Brain pericyte (primary cell): ENCODE measurements at places on chromosomes 5 and 9.

- DNase-seq, result no peak
These were observed 227.6 kb downstream of the WDR70 start for GRCh38 chr5:37606632-37607248.

DNA sequence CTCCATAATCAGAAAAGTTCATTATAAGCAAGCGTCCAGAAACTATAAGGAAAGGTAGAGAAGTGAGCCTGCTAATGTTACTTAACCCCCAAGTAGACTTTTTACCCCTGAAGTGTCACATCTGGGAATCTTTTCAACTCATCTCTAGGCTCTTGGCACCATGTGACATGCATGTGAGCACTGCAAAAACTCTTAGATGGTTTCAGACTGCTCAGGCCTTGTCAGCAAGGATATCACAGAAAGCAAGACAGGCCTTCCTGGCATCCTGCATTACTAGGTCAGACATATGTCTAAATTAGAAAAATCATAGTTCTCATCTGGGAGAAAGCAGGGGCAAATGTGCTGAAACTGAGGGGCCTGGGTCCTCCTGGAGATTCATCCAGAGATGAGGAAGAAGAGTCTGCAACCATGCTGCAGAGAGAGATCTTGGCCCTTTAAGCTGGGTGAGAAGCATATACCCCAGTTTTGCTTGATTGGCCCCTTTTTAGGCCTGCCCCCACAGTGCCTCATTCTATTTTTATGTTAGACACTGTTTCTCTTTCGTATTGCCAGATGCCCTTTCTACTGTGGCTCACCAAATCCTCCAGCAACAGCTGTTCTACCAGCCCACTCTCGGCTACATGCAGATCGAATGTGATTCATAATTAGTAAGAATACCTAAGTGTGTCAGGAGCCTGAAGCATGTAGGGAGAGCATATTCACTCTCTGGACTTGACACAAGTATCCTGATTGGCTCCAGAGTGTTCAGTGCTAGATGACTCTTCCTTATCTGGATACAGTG lies 19.0 kb downstream of the TMEM8B start:
- DNase-seq, result no peak

DNA sequence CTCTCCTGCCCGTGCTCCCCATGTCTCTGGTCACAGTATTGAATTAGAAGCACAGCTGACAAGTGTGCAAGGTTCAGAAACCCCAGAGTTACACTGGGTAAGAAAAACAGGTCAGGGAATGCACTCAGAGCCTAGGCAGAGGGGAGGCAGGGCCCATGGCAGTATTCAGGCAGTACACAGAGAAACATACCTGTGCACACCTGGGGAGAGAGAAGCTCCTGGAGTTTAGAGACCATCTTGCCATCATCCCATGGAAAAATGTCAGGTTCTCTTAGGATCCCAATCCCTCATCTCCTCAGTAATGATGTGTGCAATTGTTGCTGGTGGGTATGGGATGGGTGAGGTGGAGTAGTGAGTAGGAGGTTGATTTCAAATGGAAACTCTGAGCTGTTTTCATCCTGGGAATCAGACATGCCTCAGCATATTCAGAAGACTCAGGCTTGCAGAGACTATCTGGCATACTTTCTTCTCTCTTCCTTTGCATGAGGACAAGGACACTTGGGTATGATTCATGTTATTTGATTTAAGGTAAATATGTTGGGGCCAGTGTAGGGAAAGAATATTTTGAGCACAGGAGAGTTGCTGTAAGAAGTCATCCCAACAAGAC lies 228.5 kb downstream of the ESM1 start:
- no peak for DNase-seq

DNA sequence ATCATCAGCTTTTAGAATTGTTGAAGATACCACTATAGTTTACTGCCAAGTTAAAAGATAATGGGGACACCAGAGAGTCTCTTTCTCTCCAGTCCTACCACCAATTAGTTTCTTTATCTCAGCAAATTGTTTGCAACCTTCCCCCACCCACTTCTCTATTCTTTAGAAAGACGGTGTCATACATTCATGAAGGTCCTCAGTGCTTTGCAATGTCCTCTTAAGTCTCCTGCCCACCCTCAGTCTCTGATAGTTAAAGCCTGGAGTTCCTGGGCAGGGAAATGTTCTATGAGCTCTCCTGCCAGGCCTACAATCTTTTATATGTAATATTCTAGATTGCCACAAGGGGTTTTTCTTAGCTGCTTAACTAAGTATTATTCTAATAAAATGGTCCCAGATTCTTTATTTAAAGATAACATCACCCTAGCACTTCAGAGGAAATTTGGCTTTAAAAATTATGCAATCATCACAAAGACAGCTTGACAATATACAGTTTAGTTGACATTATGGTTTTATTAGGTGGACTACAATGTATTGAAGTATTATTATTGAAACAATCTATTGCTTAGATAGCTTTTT lies 509.2 kb downstream of the CSNK1G3 start:
- no peak for DNase-seq

GRCh38 chr5:170266570-170267381 lies 30.8 kb downstream of the LCP2 start:
- DNase-seq, result no peak

- DNase-seq, result no peak
These were observed 62.3 kb upstream of the CDH18 start for GRCh38 chr5:20050262-20050661.

DNA sequence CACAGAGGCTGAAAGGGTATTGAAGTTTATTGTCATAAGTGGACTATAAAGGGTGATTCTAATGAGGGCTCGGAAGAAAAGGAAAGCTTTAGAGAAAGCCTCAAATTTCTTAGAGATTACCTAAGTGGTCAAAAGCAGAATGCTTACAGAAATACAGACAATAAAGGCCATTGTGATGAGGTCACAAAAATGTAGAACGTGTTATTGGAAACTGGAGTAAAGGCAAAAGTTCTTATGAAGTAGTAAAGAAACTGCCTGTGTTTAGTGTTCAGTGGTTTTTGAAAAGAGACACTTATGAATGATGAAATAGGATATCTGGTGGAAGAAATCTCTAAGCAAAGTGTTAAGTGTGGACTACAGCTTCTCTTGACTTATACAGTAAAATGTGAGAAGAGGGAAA lies 726.9 kb downstream of the DNAH5 start:
- DNase-seq, result no peak

DNA sequence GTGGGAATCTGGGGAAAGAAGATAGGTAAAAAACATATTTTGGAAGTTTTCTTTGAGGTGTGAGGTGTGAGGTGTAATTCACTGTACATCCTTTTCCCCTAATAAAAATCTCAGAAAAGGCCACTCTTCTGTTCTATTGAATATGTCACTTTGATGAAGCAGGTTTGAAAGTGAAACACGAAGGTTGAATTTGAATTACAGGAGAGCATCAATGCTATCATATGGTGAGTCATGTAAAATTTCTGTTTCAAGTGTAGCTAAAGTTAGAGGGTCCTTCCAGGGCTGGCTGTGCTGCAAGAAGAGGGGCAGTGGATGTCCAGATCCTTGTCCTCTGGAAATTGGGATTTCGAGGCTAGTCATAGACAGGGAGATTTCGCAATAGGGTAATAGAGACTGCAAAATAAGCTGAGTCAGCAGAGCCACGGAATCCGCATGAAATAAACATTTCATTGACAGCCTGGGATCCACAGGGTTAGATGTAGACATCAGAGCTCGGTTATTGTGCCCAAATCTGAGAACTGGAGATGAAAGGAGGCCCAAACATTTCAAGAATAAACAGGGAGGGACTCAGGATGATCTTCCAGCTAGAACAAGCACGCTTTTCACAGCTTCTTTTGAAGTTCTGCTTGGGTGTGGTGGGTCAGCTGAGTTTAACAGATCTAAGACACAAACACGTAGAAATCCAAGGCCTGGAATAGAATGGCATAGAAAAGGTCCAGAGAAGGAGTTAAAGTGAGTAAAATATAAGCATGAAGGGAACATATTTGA lies 194.4 kb upstream of the CDKN2B start:
- DNase-seq, result no peak

GRCh38 chr9:136621019-136621733 lies 41.5 kb upstream of the EGFL7 start:
- DNase-seq, result no peak
